Effector CD4-positive, alpha-beta T cell (primary cell): ENCODE measurements at places on chromosomes 2 and 18.
A peak's percentile ranks its signal among the peaks of the same experiment; 100 is the strongest.

DNA sequence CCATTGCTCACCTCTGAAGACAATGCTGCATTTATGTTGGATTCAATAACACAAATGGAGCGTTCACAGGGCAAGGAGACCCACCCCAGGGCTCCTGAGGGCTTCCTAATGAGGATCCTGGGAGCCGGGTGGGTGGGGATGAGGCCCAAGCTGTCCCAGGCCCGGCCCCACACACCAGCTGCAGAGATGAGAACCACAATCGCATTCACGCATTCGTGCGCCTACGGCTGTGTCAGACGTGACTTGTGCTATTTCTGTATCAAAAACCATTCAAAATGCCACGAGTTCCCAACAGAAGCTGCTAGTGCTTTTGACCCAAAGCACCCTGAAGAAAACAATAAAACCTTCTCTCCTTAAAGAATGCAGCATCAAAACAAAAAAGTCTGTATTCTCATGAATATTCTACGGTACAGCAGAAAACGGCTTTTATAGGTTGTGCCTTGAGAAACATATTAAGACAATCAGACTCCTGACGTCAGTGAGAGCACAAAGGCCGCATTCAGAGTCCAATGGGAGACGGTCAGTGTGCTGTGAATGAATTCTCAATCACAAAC is 205.4 kb downstream of the HDAC4 start:
- no peak for DNase-seq

- DNase-seq: no peak
Measured at GRCh38 chr2:189798312-189799029, 14.2 kb downstream of the PMS1 start.

DNA sequence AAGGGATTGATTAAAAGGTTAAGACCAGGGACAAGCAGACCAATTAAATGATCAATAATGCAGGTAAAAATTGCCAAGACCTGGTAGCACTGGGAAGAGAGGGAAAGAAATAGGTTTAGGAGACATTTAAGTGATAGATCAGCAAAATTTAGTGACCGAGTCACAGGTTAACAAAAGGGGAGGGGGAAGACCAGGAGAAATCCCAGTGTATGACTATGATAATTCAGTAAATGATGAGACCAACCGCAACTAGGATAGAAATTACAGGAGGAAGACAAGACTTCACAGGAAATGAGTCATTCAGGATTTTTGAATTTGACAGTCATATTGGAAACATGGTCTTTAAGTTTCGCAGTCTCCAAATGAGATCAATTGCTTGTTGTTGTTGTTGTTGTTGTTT is 62.9 kb downstream of the COBLL1 start:
- DNase-seq: no peak

- no peak for DNase-seq
Measured at GRCh38 chr2:19176977-19177376, 181.4 kb downstream of the OSR1 start.

DNA sequence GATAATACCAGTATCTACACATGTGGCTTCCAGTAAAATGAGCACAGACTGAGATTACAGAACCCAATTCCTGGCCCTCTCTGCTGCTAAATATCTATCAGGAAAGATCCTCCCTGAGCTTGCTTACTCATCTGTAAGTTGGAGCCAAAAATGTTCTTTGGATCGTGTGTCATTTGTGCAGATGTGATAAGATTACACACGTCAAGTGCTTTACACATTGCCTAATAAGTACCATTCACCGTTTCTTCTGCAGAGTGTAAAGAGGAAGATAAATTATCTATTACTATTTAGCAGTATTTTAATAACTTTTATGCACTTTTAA is 23.2 kb upstream of the SLC20A1 start:
- DNase-seq: no peak

- DNase-seq: no peak
Measured at GRCh38 chr2:231315896-231316295, 79.6 kb upstream of the B3GNT7 start.

DNA sequence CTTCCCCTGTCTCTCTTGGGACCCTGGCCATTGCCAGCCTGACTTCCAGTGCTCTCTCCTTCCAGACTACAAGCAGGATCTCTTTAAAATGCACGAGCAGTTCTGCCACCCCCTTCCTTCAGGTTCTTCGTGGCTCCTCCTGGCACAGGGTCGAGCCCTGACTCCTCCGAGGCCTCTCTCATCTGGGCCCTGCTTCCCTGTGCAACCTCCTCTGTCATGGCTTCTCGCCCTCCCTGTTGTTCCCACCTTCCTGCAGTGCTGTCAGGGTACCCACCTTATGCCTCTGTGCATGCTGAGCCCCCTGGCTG is 56.7 kb upstream of the RPL31 start:
- no peak for DNase-seq

DNA sequence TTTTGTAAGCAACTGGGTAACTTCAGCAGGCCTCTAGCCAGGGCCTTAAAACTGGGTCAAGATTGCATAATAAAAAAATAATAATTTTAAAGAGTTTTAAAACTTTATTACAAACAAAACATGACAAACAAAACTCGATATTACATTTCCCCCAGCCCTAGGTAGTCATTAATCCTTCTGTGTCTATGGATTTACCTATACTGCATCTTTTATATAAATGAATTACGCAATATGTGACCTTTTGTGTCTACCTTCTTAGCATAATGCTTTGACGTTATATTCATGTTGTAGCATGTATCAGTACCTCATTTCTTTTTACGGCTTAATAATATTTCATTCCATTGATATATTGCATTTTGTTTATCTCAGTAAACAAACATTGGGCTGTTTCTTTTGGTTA is 113.5 kb downstream of the CCDC178 start:
- DNase-seq: no peak

DNA sequence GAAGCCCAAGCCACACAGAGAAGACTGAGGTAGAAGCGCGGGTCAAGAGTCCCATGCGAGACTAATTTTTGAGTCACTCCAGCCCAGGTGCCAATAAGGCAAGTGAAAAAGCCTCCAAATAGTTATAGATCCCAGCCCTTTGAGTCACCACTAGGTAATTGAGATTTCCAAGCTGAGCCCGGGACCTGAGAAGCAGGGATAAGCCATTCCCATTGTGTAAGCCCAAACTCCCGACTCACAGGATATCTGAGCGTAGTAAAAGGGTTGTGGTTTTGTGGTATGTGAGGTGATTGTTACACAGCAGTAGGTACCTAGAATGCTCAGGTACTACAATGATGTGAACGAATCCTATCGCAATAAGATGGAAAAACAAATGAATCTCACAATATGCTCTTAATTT is 560.7 kb downstream of the DSC3 start:
- no peak for DNase-seq

GRCh38 chr2:82641598-82642180 is 1817.4 kb downstream of the SUCLG1 start:
- DNase-seq: no peak

GRCh38 chr2:236691799-236692167 is 122.2 kb downstream of the ACKR3 start:
- DNase-seq: no peak

DNA sequence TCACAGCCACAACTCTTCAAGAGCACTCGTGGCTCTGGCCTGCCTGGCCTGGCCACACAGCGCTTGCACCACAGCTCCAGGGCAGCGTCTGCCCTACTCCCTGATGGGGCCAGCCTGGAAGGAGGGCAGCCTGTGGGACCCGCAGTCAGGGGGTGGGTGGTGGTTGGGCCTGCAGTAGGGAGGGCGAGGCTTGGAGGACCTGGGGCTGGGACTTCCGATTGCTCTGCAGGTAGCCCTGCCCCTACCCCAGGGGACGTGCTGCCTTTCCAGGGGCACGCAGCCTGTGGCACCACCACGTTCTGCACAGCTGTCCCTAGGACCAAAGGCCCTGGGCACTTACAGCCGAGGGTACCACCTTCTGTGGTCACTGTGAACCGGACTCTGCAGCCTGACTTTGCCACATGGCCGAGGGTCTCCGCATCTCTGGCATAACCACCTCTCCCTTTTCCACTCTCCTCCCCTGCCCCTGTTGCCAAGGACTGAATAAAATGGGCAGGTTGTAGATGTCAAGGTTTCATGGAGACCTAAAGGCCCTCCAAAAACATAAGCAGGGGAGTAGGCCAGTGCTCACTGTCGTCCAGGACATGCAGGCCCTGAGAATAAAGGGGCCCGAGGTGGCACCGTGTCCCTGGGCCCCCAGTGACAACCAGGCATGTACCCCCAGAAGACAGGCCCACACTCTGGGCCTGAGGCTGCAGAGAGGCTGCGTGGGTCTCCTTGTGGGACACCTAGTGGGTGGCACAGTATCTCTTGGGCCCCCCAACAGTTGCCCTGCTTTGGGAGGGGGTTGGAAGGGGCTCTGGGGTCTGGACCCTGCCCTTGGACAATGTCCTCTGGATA is 87.3 kb downstream of the INHBB start:
- DNase-seq: no peak

DNA sequence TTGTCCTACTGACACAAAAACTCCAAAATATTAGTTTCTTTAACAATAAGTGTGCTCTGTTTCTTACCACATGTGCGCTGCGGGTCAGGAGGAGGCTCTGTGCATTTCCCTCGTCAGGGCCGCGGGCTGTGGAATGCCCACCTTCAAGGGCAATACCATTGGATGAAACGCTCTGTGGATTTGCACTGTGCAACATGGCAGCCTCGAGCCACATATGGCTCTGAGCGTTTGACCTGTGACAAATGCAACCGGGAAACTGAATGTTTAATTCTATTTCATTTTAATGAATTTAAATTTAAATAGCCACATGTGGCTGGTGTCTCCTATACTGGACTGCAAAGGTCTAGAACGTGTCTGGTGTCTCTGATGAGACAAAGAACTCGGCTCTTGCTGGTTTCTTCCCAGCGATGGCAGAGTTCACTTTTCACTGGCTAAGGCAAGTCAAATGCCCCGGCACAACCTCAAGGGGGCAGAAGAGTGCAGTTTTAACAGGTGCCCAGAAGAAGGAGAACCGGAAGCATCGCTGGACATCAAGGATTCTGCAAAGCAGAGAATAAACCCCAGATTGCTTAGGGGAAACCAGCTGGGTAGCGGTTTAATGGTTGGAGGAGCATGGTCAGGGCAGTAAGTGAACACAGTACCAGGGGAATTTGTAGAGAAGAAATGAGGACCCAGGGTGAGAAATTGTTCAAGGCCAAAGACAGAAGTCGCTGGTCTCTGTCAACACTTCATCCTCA is 37.0 kb upstream of the TMEM18 start:
- DNase-seq: peak; percentile 7

DNA sequence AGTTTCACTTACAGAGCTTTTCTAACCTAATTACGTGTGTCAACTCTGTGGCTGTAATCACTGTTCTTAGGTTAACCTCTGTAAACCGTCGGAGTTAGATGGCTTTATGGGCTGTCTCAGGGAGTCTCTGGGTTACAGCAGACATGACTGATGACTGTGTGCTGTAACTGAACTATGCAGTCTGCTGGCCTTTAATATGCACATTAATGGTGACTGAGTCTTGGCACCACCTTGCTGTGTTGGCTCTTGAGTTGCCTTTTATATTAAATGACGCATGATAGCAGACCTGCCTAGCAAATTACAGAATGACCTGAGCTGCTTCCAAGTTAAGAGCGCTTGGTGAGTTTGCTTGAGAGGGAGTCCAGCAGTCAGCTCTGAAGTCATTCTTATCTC is 90.1 kb downstream of the ACKR3 start:
- DNase-seq: no peak

DNA sequence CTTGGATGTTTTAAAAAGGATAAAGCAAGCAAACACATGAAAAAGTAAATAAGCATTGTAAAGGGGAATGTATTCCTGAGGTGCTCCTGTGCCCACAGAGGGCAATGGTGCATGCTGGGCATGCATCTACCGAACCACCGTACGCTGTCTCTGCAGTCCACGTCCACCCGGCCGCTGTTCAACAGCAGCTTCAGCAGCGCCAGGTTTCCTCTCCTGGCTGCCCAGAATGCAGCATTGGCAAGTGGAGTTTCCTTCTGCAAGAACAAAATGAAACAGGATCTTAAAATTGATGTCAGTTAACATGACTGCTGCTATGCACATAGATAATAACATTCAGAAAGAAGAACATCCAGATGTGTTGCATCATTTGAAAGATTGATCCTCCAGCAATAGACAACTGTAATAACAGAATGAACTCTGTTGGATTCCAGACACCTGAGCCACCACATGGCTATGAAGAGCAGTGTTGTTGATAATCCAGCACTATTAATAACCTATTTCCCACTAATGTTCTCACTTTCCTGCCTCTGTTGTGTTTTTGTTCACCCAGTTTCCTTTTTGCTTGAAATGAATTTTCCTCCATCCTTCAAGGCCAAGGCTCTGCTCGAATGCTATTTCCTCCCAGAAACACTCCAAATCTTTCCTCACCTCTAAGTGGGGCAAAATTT is 13.6 kb downstream of the ANKRD29 start:
- no peak for DNase-seq
